ENCODE measurements at places on chromosomes 16 and 17.
A peak's percentile ranks its signal among the peaks of the same experiment; 100 is the strongest.

- DNase-seq = no peak
Observed at GRCh38 chr16:49763826-49764225, 92.1 kb downstream of the ZNF423 start.

GRCh38 chr17:2178798-2179501 is 124.0 kb downstream of the HIC1 start:
- no peak for DNase-seq

DNA sequence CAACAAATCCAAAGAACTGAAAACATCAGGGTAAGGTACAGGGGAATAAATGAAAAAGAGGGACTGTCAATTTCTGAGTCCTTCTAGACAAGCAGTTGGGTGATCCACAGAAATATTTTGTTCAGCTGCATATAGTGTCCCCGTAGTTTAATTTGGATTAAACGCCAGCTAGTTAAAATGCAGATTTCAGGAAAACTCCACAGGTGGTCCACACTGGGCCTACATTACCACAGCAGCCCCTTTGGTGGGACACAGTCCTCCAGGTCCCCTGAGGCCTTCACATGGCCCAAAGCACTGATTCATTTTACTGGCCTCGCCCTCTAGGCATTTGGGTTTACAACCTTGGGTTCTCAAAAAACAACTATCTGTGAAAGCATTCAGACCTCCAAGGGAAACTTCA is 4.6 kb downstream of the ARHGAP17 start:
- no peak for DNase-seq

GRCh38 chr16:8758022-8758421 is 39.4 kb downstream of the TMEM186 start:
- DNase-seq = no peak

GRCh38 chr17:75842963-75843576 is 1.1 kb downstream of the UNC13D start:
- DNase-seq = peak; percentile 36

DNA sequence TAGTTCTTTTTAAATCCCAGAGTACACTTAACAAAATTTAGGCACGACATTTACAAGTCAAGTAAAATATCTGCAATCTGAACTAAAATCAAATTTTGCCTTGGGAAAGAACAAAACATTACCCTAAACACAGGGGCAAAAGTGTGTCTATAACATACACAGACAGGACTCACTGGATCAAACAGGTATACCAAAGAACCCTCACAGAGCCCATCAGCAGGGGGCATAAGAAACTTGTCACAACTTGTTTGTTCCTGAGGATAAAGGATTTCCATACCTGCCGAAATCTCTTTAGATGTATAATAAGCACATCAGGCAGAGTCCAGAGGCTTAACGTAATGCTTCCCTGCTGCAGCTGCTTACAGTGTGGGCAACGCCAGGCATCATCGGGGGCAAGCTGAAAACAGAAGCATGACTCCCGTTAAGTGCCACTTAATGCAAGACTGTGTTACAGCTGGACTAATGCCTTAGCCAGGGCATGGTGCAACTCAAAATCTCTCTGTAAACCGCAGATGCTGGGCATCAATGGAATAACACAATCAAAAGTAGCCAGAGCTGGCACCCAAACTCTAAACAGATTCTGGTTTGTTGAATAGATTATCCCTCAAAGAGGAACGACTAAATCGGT is 67.0 kb downstream of the USP31 start:
- DNase-seq = no peak

- no peak for DNase-seq
Observed at GRCh38 chr16:89893642-89894548, 20.5 kb downstream of the TCF25 start.

GRCh38 chr17:47267354-47267828 is 13.8 kb downstream of the ITGB3 start:
- no peak for DNase-seq

DNA sequence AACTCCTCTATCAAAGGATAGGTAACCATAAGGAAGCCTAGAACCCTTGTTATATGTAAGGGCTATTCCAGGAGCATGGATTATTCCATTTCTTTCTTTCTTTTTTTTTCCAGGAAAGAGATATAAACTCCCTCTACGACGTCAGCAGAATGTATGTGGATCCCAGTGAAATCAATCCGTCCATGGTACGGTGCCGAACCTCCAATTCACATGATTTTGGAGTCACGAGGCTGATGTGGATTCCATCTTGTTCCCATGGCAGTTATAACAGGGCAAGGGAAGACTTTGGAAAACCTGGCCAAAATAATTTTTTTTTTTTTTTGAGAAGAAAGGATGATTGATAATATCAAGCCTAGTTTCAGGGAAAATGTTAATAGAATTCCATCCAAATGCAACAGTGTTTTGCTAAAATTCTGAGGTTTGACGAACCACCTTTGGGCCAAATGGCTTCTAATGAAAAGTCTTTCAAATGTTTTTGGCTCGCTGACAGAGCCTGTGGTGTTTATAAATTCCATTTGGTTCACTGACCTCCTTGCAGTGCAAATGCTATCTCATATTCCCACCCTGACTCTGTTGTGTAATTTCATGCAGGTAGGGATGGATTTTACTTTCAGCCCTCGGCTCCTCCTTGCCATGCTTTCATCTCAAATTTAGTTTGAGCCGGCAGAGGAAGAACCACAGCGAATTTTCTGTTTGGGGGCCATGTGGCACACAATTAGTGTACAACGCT is 90.0 kb downstream of the SDR42E1 start:
- DNase-seq = no peak

- no peak for DNase-seq
Observed at GRCh38 chr17:13749891-13750235, 148.1 kb upstream of the HS3ST3A1 start.

DNA sequence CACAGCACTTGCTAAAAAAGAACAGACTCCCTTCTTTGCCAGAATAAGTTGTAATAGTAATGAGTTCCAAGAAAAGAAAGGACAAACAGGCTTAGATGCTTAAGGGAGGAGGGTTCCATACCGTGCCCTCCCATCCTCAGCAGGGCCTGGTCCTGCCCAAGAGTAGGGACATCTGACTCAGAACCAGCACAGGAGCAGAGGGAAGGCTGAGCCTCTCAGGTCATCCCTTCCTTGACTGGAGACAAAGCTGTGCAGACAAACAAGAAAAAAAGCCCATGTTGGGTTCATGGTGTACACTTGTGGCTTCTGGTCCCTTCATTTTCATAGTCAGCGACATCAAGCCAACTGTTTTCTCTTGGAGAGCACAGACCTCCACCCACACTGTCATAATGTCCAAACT is 44.2 kb upstream of the NDRG4 start:
- DNase-seq = no peak

DNA sequence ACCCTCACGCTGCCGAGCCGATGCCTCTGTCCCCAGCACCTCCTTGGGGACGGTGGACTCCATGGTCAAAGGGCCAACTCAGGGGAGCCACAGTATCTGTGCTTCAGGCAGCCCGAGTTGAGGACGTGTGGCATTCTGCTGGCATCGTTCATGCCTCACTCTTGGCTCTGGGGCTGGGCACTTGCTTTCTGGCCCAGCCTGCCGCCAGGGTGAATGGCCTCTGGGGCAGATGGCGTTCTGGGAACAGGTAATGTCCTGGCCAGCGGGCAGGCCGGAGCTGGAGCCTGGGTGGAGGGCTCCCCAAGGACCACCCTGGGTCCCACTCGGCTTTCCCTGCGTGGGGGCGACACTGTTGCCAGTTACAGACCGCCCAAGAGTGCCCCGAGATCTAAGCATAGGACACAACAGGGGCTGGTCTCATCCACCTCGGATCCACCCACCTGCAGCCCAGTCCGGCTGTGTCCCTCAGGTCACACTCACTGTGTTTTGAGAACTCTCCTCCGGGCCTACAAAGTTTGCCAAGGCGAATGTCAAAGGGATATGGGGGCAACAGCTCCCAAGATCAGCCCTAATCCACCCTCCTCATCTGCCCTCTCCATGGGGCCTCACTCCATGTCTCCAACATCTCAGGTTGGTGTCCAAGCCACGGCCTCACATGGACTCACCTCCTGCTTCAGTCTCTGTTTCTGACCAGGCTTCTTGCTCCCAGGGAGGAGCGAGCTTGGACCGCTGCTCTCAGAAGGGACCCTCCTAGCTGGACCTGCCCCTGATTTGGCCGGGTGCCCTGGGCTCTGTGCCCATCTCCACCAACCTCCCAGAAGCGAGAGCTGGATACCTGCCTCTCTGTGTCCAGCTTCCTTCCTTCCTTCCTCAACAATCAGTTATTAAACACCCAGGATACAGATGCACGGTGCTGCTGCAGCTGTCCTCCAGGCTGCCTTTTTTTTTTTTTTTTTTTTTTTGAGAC is 60.8 kb downstream of the TMEM235 start:
- no peak for DNase-seq

GRCh38 chr17:78953356-78954350 is 26.1 kb downstream of the LGALS3BP start:
- DNase-seq = no peak

GRCh38 chr16:2458887-2459646 is 842 bp upstream of the TEDC2 start:
- DNase-seq = no peak

DNA sequence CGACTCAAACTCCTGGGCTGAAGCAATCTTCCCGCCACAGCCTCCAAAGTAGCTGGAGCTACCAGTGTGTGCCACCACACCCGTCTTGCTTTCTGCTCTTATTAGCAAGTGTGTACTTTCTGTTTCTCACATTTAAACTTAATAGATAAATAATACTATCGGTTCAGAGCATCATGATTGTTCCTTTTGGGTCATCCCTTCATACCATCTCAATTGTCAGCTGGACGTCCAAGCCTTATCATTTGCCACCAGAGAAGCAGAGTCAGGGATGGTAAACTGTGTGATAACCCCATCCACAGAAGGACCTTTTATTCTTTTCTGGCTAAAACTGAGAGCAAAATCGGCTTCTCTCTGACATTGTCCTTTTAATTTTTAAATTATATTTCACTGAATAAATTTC is 279.8 kb upstream of the GOT2 start:
- no peak for DNase-seq

- no peak for DNase-seq
Observed at GRCh38 chr17:7426896-7427489, 1.6 kb downstream of the SPEM2 start.

DNA sequence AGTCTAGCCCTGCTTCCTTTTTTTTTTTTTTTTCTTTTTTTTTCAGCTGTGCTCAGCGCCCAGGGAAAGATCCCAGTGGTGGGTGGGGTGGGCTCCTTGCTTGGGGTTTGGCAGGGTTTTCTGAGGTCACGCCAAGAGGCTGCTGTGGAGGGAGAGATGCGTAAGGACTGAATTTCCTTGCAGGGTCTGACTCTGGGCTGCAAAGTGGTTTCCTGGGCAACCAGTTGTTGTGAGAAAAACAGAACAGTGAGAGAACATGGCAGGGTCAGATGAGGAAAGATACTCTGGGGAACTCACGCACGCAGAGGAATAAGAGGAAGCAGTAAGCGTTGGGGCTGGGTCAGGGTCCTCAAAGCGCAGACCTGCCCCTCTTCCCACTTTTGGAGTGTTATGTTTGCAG is 119.5 kb downstream of the IRF8 start:
- peak; percentile 82 for DNase-seq

- DNase-seq = no peak
Observed at GRCh38 chr16:2934450-2934849, 22.7 kb downstream of the FLYWCH1 start.

DNA sequence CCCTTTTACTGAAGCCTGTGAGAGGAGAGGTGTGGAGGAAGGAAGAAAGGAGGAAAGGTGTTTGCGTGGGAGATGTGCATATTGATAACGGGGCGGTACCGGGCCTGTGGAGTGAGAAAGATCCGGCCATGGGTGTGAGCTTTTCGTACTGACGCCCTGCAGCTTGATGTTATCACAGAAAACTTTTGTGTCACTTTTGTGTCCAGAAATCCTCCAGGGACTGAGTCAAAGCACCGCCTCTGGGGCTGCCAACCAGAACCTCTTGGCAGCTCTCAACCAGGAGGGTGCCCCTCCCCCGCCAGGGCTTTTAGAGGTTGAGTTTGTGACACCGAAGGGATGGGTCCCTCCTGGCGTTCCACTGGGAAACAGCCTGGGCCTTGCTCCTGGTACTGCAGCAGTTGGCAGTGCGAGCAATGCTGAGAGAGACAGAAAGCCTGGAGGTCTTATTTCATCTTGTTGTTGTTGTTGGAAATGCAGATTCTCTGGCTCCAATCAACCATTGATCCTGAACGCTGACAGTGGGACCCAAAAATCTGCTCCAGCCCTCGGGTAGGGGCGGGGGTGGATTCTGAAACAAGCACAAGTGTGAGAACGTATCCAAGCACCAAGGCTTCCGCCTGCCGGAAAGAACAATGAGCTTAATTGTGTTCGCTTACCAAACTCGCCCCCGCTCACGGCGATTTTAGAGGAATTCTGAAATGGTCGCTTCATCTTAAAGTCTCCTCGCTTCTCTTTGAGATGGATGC is 65.0 kb downstream of the CRISPLD2 start:
- DNase-seq = no peak

DNA sequence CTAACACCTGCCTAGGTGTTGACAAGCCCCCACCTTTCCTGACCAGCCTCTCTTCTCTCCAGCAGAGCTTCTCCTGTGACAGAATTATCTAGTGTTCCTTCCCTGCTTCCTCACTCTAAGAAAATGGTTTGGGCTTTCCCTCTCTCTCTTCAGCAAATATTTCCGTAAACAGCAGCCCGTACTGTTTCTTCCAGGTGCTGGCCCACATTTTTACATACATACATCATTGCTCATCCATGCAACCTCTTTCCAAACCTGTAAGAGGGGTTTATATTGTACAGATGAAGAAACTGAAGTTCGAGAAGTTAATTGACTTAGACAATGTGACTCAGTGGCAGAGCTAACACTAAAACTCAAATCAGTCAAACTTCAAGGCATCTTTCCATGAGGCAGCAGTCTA is 569 bp upstream of the TEKT3 start:
- DNase-seq = no peak

DNA sequence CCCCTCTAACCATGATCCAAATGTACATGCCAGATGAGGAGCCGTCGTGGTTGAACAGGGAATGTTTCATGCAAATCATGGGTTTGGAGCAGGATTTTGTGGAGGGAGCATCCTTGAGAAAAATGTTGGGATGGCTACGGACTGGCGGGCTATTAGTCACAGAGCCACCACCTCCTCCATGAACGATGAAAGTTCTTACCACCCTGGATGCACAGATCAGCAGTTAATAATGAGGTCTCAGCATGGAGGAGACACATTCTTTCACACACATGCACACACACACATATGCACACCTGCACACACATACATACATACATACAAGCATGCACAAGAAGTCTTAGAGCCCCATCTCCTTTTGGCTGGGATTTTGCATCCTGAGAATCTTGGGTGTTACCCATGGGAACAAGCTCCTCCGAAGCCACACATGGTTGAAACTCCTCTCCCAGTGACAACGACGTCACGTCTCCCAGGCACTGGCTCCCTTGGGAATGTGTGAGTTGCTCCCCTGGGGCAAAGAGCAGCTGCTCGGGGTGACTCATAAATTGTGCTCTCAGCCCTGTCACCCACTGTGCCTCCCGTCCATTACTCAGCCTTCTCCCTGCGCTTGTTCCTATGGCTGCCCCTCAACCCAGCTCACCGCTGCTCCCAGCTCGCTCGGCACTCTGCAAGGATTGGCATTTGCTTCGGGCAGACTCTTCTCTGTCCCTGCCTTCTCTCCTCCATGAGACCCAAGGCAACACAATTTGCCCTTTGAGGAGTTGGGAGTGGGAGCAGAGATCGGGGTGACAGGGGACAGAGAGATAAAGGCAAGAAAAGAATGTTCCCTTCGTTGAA is 344.6 kb downstream of the SOX9 start:
- no peak for DNase-seq

GRCh38 chr16:4944333-4945281 is 7.7 kb upstream of the PPL start:
- peak; percentile 13 for DNase-seq

Measured in CD4-positive, alpha-beta T cell treated with Interleukin-4 for 1 hour (primary cell).